Stimulated activated CD4-positive, alpha-beta T cell treated with anti-CD3 and anti-CD28 coated beads, Interleukin-4, amount 100 ng/mL, for 48 hours (primary cell): ENCODE measurements at places on chromosomes 2 and 18.

GRCh38 chr2:4898706-4899105 lies 793.5 kb upstream of the SOX11 start:
- DNase-seq, result no peak

DNA sequence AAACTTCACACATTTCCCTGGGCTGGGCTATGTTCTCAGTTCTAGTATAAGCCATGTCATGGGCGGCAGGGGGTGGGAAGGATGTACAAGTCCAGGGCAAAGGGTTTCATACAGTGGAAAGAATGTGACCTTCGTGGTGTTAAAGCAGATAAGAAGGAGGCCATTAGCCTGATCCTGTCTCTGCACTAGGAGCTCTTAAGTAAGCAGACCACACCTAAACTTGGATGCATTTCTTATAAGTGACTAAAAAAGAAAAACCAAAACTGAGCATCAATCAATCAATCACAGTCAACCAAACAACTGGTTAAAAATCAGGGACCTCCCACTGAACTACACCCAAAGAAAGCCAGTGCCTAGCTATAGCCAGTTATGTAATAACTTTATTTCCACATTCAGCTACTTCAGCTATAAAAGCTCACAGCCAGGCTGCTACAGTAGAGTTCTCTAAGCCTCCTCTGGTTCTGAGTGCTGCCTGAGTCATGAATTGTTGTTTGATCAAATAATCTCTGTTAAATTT lies 46.8 kb upstream of the RIOK3 start:
- no peak for DNase-seq

GRCh38 chr2:102839668-102840388 lies 78.0 kb downstream of the TMEM182 start:
- no peak for DNase-seq

- DNase-seq, result no peak
These were observed 79.6 kb upstream of the REV1 start for GRCh38 chr2:99569386-99569785.

DNA sequence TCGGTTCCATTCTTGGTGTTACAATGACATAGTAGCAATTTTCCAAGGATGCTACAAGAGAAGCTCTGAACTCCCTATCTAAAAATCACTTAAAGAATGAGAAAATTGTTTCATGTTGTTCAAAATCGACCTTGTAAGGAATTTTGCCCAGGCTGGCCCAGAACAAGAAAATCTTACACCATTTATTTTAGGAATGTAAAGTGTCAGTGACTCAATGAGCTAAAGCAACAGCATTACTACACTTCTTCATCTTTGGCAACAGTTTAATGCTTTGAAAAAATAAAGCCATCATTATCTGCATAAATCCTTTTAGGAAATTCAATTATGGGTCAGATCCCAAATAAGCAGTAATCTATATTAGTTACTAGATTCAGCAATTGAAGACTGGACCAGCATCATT lies 38.6 kb downstream of the SLC25A12 start:
- no peak for DNase-seq

GRCh38 chr2:155266109-155266508 lies 567.6 kb downstream of the KCNJ3 start:
- DNase-seq, result no peak

DNA sequence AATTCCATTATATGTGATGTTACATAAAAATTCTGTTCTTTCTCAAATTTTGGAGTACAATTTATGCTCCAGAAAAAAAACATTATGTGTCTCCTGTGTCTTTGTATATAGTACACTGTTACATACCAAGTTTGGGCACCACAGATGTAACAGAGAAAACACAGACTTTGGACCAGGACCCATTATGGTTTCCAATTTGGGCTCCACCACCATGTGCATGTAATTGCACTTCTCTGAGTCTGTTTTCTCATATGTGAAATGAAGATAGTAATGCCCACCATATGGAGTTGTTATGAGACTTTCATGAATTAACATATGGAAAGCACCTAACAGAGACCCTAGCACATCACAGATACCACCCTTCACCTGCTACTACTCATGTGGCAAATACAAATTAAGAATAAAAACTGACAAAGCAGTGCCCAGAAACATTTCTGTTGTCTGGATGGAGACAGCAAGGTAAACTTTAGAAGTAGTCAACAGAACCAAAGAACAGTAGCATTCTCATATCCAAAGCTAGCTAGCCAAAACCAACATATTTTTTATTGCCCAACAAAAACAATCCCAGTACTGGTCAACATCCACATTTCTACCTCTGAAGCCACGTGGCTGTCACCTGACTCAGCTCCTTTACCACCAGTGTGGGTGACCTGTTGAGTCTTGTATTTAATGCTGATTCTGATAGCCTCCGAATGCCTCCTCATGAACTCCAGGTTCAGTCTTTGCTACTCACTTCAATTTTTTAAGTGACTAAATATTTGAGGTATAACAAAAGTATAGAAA lies 42.9 kb downstream of the ANTXR1 start:
- no peak for DNase-seq

DNA sequence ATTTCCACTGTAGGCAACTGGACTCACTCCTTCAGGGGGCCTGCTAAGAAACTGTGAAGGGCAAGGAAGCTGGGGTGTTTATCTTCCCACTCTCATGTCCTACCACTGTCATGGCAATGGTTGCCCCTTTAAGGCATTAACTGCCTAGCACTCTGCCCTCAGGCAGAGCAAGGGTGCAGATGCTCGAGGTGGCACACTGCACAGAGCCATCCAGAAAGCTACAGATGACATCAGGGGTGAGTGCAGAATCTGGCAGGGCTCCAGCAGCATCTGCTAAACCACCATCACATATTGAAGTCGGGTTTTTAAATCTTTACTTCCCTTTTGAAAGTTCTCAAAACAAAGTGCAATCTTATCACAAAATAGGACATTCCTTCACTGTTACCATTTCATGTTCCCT lies 75.4 kb downstream of the RAPGEF4 start:
- no peak for DNase-seq

- DNase-seq, result no peak
These were observed 156.4 kb downstream of the PLCL1 start for GRCh38 chr2:197960786-197961185.
